Esophagus muscularis mucosa (tissue), 4 donors: ENCODE measurements at places on chromosomes 1 and 21. TPM values are rescaled to one million over a fixed set of nuclear protein-coding genes. Genes with fewer than 3 reads are reported as not detected.

- no peak for DNase-seq
- no peak overlapping the region for H3K4me3 ChIP-seq
- H3K36me3 ChIP-seq: no peaks in the 10 kb centered on the region
- H3K4me1 ChIP-seq: no peaks in the 10 kb centered on the region
These were observed 53.3 kb upstream of the POGK start for GRCh38 chr1:166785987-166786386.

DNA sequence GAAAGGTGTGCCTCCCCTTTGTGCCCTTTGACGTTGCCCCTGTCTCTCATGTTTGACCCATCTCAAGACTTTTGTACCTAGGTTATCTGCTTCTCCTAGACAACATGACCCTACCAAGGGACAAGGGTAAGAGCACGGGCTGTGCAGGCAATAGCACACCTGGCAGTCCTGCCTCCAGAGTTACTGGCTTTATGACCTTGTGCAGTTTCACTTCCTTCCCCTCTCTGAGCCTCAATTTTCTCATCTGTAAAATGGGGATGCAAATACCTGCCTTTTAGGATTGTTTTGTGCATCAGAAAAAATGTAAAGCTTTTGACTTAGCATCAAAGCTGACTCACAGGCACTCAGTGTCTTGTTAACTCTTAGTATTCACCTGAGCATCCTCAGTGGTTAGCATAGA, 36.4 kb downstream of the ELK4 start:
- H3K36me3 ChIP-seq: no peaks in the 10 kb centered on the region
- no peak for DNase-seq
- peaks cover 46% of the 10 kb centered on the region for H3K4me1 ChIP-seq
- no peaks in the 10 kb centered on the region for H3K27me3 ChIP-seq
- H3K27ac ChIP-seq: no peak overlapping the region

DNA sequence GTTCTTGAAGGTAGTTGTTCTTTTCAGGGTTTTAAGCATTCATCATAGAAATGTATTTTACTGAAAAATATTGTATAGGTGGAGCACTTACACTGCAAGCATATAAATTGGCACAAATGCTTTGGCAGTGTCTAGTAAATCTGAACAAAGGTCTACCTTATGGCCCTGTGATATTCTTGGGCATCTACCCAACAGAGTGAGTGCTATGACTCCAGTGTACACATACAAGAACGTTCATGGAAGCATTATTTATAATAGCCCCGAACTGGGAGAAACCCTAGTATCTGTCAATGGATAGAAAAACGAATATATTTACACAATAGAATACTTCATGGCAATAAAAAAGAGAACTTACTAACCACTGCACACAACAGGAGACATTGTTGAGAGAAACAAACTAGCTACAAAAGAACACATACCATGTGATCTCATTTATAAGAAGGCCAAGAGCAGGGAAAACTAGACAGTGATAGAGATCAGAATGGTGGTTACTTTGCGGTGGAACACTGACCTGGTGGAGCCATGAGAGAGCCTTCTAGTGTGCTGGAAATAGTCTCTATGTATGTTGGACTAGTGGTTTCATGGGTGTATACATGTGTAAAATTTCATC, 96.0 kb downstream of the MAB21L3 start:
- no peak for DNase-seq
- H3K36me3 ChIP-seq: no peaks in the 10 kb centered on the region
- H3K27ac ChIP-seq: no peak overlapping the region
- no peak overlapping the region for H3K4me3 ChIP-seq

PADI2 gene
- 0.39 TPM for total RNA-seq

DNA sequence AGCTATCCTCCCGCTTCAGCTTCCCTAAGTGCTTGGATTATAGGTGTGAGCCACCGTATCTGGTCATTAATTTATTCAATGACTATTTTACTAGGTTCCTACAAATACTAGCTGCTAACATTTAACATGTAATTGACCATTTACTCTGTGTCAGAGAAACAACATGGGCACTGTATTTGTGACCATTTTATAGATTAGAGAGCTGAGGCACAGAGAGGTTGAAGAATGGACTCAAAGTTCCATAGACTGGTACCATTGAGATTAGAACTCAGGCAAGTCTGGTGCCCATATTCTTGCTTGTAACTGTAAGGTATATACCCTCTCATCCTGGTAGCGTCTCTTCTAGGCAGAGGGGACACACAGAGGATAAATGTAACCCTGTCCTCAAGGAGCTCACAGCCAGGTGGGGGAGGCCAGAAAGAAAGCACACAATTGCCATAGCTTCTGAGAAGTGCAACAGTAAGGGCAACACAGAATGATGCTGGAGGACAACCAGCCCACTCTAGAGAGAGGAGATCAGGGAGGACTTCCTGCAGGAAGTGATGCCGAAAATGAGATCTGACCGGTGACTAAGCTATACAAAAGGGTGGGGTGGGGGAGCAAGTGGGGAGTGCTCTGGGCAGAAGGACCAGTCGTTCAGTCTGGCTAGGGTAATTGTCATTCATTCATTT, 3.8 kb downstream of the SRARP start:
- DNase-seq: no peak
- H3K36me3 ChIP-seq: no peaks in the 10 kb centered on the region
- H3K4me1 ChIP-seq: peaks cover 5% of the 10 kb centered on the region
- no peak overlapping the region for H3K27ac ChIP-seq

AK5 gene
- total RNA-seq: 1.7 TPM

SLC25A34 gene
- 0.83 TPM for total RNA-seq

GRCh38 chr1:209870151-209870831, 42.5 kb downstream of the UTP25 start:
- H3K27ac ChIP-seq: no peak overlapping the region
- no peaks in the 10 kb centered on the region for H3K36me3 ChIP-seq
- DNase-seq: no peak
- H3K4me3 ChIP-seq: no peak overlapping the region

- no peaks in the 10 kb centered on the region for H3K36me3 ChIP-seq
- no peaks in the 10 kb centered on the region for H3K27me3 ChIP-seq
- H3K4me3 ChIP-seq: no peak overlapping the region
These were observed 82.3 kb downstream of the TBX19 start for GRCh38 chr1:168362991-168363390.

IER5 gene
- 15.3 TPM for total RNA-seq

DNA sequence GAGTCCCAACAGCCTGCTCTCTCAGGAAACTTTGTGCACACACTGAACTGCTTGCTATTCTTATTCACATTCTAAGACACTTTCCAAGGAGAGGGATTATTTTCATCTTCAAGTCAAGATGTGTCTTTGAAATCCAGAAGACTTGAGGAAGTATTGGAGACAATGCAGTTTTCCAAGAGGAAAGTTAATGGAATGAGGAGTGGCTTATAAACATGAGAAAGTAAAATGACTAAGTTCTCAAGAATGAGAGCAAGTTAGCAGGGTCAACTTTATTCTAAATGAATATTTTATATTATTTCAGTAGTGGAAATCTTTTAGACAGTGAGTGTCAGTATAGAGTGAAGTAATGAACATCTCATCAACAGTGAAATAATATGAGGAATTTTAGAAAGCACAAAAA, 1239.3 kb downstream of the MRPL39 start:
- H3K27ac ChIP-seq: no peak overlapping the region
- no peak overlapping the region for H3K4me3 ChIP-seq
- no peaks in the 10 kb centered on the region for H3K4me1 ChIP-seq
- no peaks in the 10 kb centered on the region for H3K36me3 ChIP-seq
- H3K27me3 ChIP-seq: no peaks in the 10 kb centered on the region

- H3K4me1 ChIP-seq: peaks cover 8% of the 10 kb centered on the region
- no peak overlapping the region for H3K27ac ChIP-seq
- H3K36me3 ChIP-seq: no peaks in the 10 kb centered on the region
- H3K27me3 ChIP-seq: no peaks in the 10 kb centered on the region
These were observed 60.6 kb upstream of the ETV3 start for GRCh38 chr1:157198619-157199420.

- peak overlapping the region; percentile 91 for H3K27ac ChIP-seq
- no peak for DNase-seq
- H3K4me1 ChIP-seq: peaks cover 38% of the 10 kb centered on the region
- no peaks in the 10 kb centered on the region for H3K27me3 ChIP-seq
These were observed 32.1 kb upstream of the HMGN1 start for GRCh38 chr21:39381009-39381408.
